ENCODE measurements at places on chromosomes 12 and 14. TPM values are rescaled to one million over a fixed set of nuclear protein-coding genes. Genes with fewer than 3 reads are reported as not detected.

- no peak overlapping the region for H3K27ac ChIP-seq
- H3K27me3 ChIP-seq = no peaks in the 10 kb centered on the region
- DNase-seq = no peak
- H3K4me3 ChIP-seq = no peak overlapping the region
- no peaks in the 10 kb centered on the region for H3K4me1 ChIP-seq
Observed at GRCh38 chr14:59177262-59177661, 11.2 kb upstream of the DAAM1 start.

GRCh38 chr14:91173904-91174303 is 60.0 kb downstream of the DGLUCY start:
- H3K36me3 ChIP-seq = peaks cover 3% of the 10 kb centered on the region
- H3K27ac ChIP-seq = no peak overlapping the region
- no peaks in the 10 kb centered on the region for H3K4me1 ChIP-seq
- no peak for DNase-seq
- H3K27me3 ChIP-seq = no peaks in the 10 kb centered on the region

GRCh38 chr12:53618275-53618674 is 7.9 kb downstream of the ATF7 start:
- H3K4me3 ChIP-seq = peak overlapping the region; percentile 4
- no peaks in the 10 kb centered on the region for H3K27me3 ChIP-seq
- no peak for DNase-seq
- H3K27ac ChIP-seq = peak overlapping the region; percentile 8
- peaks cover 7% of the 10 kb centered on the region for H3K36me3 ChIP-seq

GRCh38 chr14:61326146-61326545 is 4.8 kb downstream of the PRKCH start:
- H3K27ac ChIP-seq = no peak overlapping the region
- H3K27me3 ChIP-seq = peaks cover 7% of the 10 kb centered on the region
- H3K4me3 ChIP-seq = no peak overlapping the region
- no peaks in the 10 kb centered on the region for H3K36me3 ChIP-seq

- no peaks in the 10 kb centered on the region for H3K27me3 ChIP-seq
- H3K36me3 ChIP-seq = no peaks in the 10 kb centered on the region
- H3K4me1 ChIP-seq = no peaks in the 10 kb centered on the region
- no peak overlapping the region for H3K27ac ChIP-seq
- no peak overlapping the region for H3K4me3 ChIP-seq
Observed at GRCh38 chr14:31894351-31894750, 182.8 kb upstream of the ARHGAP5 start.

DNA sequence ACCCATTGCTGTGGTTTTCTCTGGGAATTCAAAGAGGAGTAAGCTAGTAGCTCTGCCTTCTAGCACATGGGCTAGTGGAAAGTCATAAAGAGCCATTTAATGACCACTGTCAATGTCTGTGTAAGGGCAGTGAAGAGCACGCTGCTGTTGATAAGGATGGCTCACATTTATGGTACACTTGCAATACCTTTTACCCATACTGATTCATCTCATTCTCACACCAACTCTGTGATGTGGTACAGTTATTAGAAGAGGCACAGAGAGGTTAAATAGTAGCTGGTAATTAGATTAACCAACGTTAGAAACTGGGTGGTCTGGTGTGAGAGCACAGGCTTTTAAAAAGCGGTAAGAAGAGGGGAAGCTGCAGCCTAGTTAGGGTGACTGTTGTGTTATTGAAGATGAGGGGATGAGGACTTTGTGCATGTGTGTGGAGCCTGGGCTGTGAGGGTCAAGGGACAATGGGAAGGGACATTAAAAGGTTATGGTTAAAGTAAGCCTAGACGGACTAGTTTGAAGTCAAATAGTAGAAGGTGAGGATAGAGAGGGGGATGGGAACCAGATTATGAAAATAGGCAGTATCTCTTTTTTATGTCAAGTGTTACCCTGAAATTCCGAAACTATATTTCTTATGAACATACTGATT is 25.2 kb downstream of the RASSF3 start:
- H3K27ac ChIP-seq = no peak overlapping the region
- H3K27me3 ChIP-seq = no peaks in the 10 kb centered on the region
- peaks cover 26% of the 10 kb centered on the region for H3K4me1 ChIP-seq
- H3K36me3 ChIP-seq = no peaks in the 10 kb centered on the region
- H3K4me3 ChIP-seq = no peak overlapping the region
- no peak for DNase-seq

DNA sequence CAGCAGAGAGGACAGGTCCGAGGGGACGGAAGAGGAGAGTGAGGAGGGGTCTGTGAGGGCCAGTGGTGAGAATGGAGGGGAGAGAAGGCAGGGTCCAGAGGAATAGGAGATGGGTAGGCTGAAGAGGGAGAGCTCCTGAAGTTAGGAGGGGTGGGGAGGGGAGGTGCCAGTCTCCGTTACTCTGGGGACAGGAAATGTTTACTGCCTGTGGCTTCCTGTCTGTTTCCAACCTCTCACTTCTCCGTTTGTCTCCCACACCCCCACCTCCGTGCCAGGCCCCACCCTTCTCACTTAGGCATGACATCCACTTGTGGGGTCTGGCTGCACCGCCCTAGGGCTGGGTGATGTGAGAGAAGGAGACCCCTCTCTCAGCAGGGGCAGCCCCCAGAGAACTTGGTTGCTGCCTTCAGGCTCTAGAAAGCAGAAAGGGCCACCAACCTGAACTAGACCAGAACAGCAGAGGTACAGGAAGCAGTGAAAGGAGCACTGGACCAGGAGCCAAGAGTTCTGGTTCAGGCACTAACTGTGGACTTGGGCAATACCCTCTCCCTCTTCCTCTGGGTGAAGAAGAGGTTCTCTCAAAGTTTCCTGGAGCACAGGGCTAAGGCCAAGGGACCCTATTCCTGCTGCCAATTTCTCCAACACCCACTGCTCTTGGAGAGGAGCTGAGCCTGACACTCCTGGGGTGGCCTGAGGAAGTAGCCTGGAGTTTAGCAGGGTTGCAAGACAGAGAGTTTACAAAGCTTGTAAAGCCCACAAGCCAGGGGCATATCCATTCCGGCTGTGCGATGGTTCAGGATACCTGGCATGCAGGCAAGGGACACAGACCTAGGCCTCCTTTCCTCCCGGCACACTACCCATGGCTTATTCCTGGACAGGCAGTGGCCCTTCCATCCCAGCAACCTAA is 5.5 kb downstream of the ITGA5 start:
- H3K4me1 ChIP-seq = no peaks in the 10 kb centered on the region
- no peaks in the 10 kb centered on the region for H3K27me3 ChIP-seq
- no peak overlapping the region for H3K4me3 ChIP-seq
- peak; percentile 54 for DNase-seq

- no peak overlapping the region for H3K4me3 ChIP-seq
- no peaks in the 10 kb centered on the region for H3K27me3 ChIP-seq
- peak; percentile 14 for DNase-seq
- H3K4me1 ChIP-seq = peaks cover 5% of the 10 kb centered on the region
- H3K27ac ChIP-seq = no peak overlapping the region
Observed at GRCh38 chr12:94285943-94286582, 137.7 kb downstream of the PLXNC1 start.

GRCh38 chr12:131065279-131065678 is 111.6 kb downstream of the ADGRD1 start:
- H3K4me3 ChIP-seq = no peak overlapping the region
- H3K4me1 ChIP-seq = no peaks in the 10 kb centered on the region
- H3K36me3 ChIP-seq = no peaks in the 10 kb centered on the region
- H3K27ac ChIP-seq = no peak overlapping the region
- no peaks in the 10 kb centered on the region for H3K27me3 ChIP-seq

DNA sequence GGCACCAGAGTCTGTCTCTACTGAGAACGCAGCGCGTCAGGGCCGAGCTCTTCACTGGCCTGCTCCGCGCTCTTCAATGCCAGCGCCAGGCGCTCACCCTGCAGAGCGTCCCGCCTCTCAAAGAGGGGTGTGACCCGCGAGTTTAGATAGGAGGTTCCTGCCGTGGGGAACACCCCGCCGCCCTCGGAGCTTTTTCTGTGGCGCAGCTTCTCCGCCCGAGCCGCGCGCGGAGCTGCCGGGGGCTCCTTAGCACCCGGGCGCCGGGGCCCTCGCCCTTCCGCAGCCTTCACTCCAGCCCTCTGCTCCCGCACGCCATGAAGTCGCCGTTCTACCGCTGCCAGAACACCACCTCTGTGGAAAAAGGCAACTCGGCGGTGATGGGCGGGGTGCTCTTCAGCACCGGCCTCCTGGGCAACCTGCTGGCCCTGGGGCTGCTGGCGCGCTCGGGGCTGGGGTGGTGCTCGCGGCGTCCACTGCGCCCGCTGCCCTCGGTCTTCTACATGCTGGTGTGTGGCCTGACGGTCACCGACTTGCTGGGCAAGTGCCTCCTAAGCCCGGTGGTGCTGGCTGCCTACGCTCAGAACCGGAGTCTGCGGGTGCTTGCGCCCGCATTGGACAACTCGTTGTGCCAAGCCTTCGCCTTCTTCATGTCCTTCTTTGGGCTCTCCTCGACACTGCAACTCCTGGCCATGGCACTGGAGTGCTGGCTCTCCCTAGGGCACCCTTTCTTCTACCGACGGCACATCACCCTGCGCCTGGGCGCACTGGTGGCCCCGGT is at the start of gene PTGDR:
PTGDR (plus strand) TSS at position 198 of the 778 bp plus-strand sequence; CDS start at position 315, 117 bp downstream.
- peak within 1 kb of the TSS; percentile 64 for H3K4me3 ChIP-seq
- peaks cover 8% of the 10 kb centered on the region for H3K27me3 ChIP-seq
- H3K4me1 ChIP-seq = no peaks in the 10 kb centered on the region
- DNase-seq = peak; percentile 86
- H3K27ac ChIP-seq = peak within 1 kb of the TSS; percentile 43

DNA sequence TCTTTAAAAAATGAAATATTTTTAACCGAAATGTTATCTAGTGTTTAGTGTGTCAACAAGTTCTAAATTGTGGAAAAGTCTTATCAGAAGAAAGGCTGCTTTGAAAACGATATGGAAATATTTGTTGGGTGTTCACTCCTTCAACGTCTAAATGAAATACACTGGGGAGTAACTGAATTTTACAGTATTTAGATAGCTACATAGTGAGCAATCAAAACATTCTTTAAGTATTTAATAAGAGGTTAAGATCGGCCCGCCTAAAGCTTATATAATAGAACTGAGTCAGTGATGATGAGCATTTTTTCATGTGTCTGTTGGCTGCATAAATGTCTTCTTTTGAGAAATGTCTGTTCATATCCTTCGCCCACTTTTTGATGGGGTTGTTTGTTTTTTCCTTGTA is 228.3 kb downstream of the RAD51B start:
- DNase-seq = no peak
- no peaks in the 10 kb centered on the region for H3K27me3 ChIP-seq
- no peak overlapping the region for H3K27ac ChIP-seq
- no peaks in the 10 kb centered on the region for H3K36me3 ChIP-seq
- no peaks in the 10 kb centered on the region for H3K4me1 ChIP-seq

- H3K27ac ChIP-seq = no peak overlapping the region
- H3K27me3 ChIP-seq = no peaks in the 10 kb centered on the region
- H3K36me3 ChIP-seq = no peaks in the 10 kb centered on the region
- no peak for DNase-seq
Observed at GRCh38 chr12:104560881-104561280, 104.1 kb downstream of the CHST11 start.

- H3K27ac ChIP-seq = peak overlapping the region; percentile 62
- no peaks in the 10 kb centered on the region for H3K36me3 ChIP-seq
- peaks cover 7% of the 10 kb centered on the region for H3K4me1 ChIP-seq
- no peaks in the 10 kb centered on the region for H3K27me3 ChIP-seq
- no peak overlapping the region for H3K4me3 ChIP-seq
- DNase-seq = no peak
Observed at GRCh38 chr14:94385553-94386057, 2.8 kb downstream of the SERPINA1 start.

- no peaks in the 10 kb centered on the region for H3K4me1 ChIP-seq
- no peak overlapping the region for H3K4me3 ChIP-seq
- H3K36me3 ChIP-seq = no peaks in the 10 kb centered on the region
- DNase-seq = no peak
- no peaks in the 10 kb centered on the region for H3K27me3 ChIP-seq
Observed at GRCh38 chr12:71556875-71557274, 106.8 kb downstream of the ZFC3H1 start.

DNA sequence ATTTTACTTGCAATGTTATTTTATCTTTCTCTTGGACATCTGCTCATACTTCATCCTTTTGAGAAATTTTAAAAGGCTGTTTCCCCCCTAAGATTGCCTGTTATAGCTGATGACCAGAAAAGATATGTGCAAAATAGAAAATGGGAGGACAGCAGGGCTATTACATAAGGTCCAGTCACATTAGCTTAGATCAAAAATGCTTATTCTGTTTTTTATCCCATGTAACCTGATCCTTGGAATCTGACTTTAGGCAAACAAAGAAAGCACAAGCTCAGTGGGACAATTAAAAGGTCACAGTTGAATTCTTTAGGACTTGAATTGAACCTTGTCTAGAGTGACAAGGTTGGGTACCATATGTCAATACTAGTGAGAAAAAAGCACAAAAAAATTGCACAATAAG is 65.1 kb upstream of the TRHDE start:
- H3K36me3 ChIP-seq = no peaks in the 10 kb centered on the region
- no peaks in the 10 kb centered on the region for H3K27me3 ChIP-seq
- H3K27ac ChIP-seq = no peak overlapping the region
- no peaks in the 10 kb centered on the region for H3K4me1 ChIP-seq

DNA sequence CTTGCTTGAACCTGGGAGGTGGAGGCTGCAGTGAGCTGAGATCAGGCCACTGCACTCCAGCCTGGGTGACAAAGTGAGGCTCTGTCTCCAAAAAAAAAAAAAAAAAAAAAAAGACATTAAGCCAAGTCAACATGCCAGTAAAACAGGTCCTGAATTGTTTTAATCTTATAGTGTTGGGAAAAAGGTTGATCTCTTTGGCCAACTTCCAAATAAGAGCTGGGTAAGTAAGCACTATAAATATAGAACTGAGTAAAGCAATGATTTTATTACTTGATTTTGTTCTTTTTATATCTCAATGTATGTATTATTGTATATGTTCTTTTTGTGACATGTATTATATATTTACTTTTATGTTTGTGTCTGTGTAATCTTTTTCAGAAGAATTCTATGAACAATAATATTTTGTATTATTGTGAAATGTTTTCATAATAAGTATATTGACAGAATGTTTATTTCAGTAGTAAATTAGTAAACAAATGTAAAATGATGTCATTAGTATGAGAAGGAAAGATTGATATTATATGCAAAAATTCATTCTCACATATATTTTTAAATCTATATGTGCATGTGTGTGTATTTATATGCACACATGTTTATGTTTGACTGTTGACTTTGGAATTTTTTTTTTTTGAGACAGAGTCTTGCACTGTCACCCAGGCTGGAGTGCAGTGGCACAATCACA is 9.6 kb upstream of the AKAP6 start:
- no peaks in the 10 kb centered on the region for H3K4me1 ChIP-seq
- H3K4me3 ChIP-seq = no peak overlapping the region
- no peaks in the 10 kb centered on the region for H3K27me3 ChIP-seq
- no peaks in the 10 kb centered on the region for H3K36me3 ChIP-seq

GRCh38 chr12:12181511-12181910 is 85.3 kb downstream of the LRP6 start:
- H3K27me3 ChIP-seq = no peaks in the 10 kb centered on the region
- no peak overlapping the region for H3K27ac ChIP-seq
- H3K4me3 ChIP-seq = no peak overlapping the region
- no peaks in the 10 kb centered on the region for H3K36me3 ChIP-seq

The SERPINA9 gene
- total RNA-seq = not detected

The CLEC6A gene
- not detected for total RNA-seq

The PGF gene
- 0.57 TPM for total RNA-seq

The CLEC1B gene
- not detected for total RNA-seq

Data from colonic mucosa (tissue), 4 donors.